LoVo (cell line): ENCODE measurements at places on chromosomes 12 and 14.

DNA sequence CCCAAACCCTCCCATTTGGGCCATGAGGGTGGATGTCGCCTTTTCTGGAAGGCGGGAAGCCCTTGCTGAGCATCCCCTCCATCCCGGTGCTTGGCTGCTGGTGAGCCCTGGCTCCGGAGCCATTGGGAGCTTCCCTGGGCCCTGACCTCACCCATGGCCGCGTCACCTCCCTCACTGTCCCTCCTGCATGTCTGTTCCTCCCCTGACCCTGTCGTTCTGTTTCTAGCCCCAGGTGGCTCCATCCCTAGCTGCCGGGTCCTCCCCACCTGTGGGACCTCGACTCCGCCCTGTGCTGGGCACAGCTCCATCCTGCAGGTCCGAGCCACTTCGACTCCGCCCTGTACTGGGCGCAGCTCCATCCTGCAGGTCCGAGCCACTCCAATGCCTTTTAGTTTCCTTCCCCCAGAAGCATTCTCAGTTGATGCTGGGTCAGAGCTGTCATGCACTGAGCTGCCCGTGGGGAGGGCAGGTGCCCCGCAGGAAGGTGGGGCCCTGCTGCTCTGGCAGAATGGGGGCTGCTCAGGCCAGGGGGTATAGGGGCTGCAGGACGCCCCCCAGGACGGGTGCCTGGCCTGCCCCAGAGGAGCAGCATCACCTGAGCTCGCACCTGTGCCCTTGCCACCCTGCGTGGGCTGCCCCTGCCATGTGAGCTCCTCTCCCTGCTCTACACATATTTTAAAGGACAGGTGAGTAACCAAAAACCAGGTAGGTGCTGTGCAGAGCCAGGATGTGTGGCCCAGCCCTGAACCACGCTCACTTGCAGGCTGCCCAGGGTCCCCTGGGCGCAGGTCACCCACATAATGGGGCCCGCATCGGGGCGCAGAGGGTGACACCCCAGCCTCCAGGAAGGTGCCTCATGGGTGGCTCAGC lies 19.0 kb downstream of the NOC4L start:
- no peak for DNase-seq

GRCh38 chr14:58769011-58769643 lies 131.4 kb downstream of the DACT1 start:
- no peak for DNase-seq

GRCh38 chr12:80794551-80794950 lies 77.8 kb downstream of the MYF5 start:
- DNase-seq = no peak

GRCh38 chr12:128259556-128260070 lies 7.4 kb upstream of the TMEM132C start:
- peak; percentile 44 for DNase-seq

DNA sequence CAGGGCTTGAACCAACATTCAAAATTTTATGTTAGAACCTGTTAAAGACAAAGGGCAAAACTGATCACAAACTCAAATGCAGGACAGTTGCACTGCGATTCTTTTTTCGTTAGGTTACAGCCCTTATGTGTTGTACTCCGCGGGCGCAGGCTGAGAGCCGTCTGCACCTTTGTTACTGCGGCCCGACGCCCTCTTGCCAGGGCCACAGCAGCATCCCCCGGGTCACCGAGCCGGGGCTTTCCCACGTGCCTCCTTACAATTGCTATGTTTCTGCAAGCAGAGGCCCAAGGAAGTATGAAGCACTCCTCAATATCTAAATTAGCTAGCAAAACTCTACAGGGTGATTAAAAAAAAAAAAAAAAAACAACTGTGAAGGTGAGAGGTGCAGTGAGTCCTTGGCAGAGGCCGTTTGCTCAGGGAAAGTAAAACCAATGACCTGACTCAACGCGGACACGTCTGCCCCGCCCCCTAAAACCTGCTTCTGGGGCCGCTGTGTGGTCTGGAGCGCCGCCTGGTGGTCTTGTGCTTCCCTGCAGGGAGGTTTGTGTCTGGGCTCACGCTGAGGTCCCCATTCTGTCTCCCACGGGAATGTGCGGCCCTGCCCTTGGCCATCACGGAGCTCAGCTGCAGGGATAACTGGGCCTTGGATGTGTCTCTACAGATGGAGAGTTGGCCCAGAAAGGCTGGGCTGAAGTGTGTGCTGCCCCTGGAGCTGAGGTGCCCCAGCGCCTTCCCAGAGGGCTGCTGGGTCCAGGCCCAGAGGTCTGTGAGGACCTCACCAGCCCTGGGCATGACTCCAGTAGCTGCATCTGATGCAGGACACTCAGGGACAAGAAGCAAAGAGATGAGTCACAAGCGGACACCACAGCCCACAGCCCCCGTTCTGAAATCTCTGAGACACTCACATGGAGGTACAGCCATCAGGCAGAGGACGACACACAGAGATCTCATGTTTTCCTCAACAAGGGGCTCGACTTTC lies 418.5 kb downstream of the TMEM121 start:
- DNase-seq = peak; percentile 77

- DNase-seq = no peak
Measured at GRCh38 chr14:33435911-33436689, 497.4 kb downstream of the NPAS3 start.

DNA sequence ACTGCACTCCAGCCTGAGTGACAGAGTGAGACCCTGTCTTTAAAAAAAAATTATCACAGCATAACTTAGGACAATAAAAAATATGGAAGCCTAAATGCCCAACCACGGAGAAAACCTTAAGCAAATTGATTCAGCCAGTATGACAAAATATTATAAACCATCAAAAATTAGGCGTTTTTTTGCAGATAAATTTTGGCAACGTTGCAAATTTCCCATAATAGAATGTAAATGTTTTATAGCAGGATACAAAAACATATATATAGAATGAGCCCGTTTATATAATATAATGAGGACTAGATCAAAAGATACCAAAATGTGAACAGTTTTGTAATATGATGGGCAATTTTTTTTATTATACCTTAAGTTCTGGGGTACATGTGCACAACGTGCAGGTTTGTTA lies 6.8 kb upstream of the EML5 start:
- DNase-seq = no peak

DNA sequence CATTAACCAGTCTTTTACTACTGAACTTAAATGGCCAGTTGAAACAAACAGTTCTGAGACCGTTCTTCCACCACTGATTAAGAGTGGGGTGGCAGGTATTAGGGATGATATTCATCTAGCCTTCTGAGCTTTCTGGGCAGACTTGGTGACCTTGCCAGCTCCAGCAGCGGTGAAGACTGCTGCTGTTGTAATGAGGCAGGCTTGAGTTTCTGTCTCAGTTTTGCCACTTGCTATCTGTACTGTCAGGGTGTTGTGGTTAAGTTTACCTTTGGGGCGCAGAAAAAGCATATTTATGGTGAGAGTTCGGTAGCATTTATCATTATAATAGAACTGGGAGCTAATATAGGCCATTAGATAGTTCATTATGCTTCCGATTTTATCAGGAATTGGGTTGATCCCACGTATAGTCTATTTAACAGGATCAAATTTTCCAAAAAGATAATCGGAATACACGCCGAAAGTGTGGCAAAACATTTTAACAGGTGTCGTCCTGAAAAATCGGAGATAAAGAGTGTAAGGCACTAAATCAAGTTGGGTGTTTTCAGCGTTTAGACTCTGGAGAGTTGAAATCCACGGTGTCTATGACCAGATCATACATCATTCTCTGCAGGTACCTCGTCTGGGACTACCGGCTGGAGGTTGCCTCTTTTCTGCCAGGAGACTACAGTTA lies 688 bp upstream of the NECAP1 start:
- peak; percentile 31 for DNase-seq

- no peak for DNase-seq
Measured at GRCh38 chr14:73743431-73743931, 29.3 kb upstream of the PNMA1 start.

GRCh38 chr14:21191809-21192446 lies 36.1 kb upstream of the OR5AU1 start:
- peak; percentile 54 for DNase-seq

- DNase-seq = no peak
Measured at GRCh38 chr12:73719223-73719622, 818.4 kb upstream of the ATXN7L3B start.

- no peak for DNase-seq
Measured at GRCh38 chr12:10558301-10558700, 52.6 kb downstream of the EIF2S3B start.

GRCh38 chr14:49977126-49977841 lies 84.4 kb downstream of the ARF6 start:
- no peak for DNase-seq

DNA sequence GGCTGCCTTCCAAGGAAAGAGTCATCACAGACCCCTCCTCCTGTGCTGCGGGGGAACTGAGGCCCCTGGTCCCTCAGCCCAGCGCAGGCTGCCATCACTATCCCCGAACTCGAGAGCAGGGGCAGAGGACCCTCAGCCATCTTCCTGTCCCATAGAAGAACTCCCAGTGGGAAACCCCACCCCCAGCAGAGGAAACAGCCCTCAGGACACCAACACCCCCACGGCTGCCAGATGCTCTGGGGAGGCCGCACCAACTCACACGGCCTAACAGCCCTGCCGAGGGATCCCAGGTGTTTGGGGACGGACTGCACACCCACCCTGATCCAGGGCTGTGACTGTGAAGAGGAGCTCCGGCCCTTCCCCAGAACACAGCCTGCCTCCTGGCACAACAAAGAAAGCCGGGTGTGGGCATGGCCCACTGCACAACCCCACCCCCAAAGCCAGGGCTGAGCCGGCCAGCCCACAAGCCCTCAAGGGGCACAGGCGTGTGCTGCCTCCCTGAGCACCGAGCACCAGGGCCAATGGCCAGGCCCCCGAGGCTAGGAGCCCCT lies 16.3 kb upstream of the C14orf180 start:
- no peak for DNase-seq

DNA sequence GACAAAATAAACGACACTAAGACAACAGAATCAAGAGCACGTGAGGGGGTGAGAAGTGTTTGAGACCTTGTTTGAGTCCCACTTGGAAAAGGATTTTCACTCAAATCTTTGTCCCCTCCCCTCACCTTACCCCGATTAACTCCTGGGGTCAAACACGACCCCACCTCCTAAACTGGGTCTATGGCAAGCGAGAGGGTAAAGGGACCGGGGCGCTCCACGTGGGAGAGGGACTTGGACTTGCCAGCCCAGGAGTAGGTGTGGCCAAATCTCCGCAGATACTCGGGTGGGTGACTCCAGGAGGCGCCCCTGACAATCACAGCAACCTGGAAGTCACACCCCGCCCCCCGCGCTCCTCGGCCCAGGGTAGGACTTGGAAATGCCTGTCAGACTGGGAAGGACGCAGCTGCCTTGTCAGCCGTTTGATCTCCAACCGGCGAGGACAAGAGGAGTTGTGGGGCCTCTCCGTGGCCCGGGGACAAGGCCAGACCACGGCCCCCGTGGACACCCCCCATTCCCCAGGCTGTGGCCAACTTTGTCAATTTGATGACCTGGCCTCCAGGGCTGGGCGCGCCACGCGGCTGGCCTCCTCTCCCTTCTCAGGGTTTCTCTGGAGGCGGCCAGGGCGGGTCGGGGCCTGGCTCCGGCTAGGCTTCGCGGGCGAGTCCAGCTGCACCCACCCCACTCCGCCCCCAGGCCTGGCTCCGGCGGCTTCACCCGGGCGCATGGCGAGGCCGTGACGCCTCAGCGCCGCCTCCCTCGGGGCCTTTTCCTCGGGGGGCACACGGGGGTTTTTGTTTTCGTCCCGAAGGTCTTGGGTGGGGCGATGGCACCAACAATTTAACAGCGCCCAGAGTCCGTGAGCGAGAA lies 1.1 kb upstream of the BCL11B start:
- DNase-seq = peak; percentile 38

GRCh38 chr12:4997939-4998338 lies 45.7 kb upstream of the KCNA5 start:
- DNase-seq = peak; percentile 35

GRCh38 chr12:114812858-114813761 lies 129.1 kb upstream of the TBX3 start:
- peak; percentile 18 for DNase-seq

- no peak for DNase-seq
Measured at GRCh38 chr12:109440851-109441490, 36.1 kb downstream of the KCTD10 start.

DNA sequence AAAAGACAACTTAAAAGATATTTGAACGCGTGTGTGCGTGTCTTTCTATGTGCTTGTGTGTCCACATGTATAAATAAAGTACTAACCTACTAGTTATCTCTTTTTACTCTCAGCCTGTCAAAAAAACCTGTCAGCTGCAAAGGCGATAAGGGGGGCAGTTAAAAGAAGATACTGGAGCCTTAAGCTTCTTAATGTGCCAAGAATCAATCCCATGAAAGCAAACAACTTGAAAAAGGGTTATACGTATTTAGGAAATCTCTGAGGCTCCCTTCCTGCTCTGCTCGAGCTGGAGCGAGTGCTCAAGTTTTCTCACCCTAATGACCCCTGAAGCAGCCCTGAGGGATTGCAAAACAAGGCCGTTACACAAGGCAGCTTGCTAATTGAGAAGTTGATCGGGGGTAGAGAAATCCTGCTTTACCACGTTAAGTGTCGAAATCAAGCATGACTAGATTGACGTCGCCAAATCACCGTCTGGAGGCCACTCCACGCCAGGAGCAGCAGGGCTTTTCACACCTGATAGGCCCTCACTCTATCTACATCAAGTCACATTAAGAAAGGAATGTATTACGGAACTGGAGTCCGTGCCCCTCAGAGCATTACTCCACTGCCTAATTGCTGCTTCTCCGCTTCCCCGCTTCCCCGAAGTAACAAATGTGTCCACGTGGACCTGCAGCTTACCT lies 32.4 kb downstream of the LMO3 start:
- DNase-seq = no peak

GRCh38 chr12:128973883-128974681 lies 120.8 kb downstream of the GLT1D1 start:
- DNase-seq = no peak

DNA sequence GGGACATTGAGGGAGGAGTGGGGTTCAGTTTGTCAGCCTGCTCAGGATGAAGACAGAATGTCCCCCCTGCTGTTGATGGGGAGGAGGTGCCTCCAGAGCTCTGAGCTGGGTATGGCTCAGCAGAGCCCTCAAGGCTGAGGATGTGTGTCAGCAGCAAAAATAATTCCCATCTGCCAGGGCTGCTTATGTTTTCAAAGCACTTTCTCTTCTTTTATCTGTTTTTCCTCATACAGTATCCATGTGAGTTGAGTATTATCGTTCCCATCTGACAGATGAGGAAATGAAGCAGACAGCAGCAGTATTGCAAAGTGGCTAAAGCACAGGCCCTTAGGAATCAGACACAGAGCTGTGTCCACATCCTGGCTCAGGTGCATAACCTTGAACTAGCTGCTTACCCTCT lies 94.1 kb downstream of the SLC8A3 start:
- no peak for DNase-seq

DNA sequence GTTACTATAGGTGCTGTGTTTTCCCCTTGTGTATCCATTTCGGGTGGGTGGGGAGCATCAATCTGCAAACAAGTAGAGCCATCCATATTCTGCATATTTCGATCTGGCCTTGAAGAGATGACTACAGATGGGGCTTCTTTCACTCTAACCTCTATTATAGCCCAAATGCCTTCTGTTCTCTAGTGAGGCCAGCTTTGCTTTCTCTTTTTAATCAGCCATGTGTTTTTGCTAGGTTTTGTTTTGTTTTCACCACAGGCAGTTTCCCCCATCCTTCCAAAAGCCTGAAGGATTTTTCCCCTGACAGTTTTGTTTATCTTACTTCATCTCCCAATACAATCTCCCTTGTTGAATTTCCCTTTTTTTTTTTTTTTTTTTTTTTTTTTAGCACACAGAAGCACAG lies 224.1 kb downstream of the BTG1 start:
- no peak for DNase-seq
